Ascending aorta (tissue), 2 donors: ENCODE measurements at places on chromosomes 13 and 19. TPM values are rescaled to one million over a fixed set of nuclear protein-coding genes. Genes with fewer than 3 reads are reported as not detected.

GRCh38 chr19:45809643-45810159 is 5.4 kb downstream of the RSPH6A start:
- H3K4me1 ChIP-seq = peaks cover 5% of the 10 kb centered on the region
- H3K36me3 ChIP-seq = no peaks in the 10 kb centered on the region

SIGLEC5 gene
- not detected for total RNA-seq

KCNN4 gene
- 2.3 TPM for total RNA-seq

- no peaks in the 10 kb centered on the region for H3K4me1 ChIP-seq
- no peak overlapping the region for H3K4me3 ChIP-seq
- no peak for DNase-seq
- no peak overlapping the region for H3K27ac ChIP-seq
These were observed 154.2 kb upstream of the MAB21L1 start for GRCh38 chr13:35630551-35631275.
